ENCODE measurements at places on chromosomes 4 and X. TPM values are rescaled to one million over a fixed set of nuclear protein-coding genes. Genes with fewer than 3 reads are reported as not detected.

Gene BMX
- total RNA-seq = not detected

Gene NLGN4X
- 0.12 TPM for total RNA-seq

Gene GPR50
- total RNA-seq = not detected

Gene ARX
- total RNA-seq = not detected

DNA sequence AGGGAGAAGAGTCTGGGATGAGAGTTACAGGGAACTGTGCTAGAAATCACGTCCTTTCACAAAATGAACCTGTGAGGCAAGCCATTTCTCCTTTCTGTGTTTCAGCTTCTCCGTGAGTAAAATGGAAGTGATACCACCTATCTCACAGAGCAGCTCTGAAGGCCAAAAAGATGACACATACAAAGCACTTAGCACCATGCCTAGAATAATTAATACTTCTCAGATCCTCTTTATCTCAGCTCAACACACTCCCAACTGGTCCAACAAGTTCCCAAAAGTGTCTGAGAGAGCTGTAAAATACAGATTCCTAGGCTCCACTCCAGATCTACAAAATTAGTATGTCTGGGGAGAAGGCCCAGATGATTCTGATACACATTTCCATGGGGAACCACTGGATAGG, 38.3 kb downstream of the LHFPL1 start:
- DNase-seq = no peak

DNA sequence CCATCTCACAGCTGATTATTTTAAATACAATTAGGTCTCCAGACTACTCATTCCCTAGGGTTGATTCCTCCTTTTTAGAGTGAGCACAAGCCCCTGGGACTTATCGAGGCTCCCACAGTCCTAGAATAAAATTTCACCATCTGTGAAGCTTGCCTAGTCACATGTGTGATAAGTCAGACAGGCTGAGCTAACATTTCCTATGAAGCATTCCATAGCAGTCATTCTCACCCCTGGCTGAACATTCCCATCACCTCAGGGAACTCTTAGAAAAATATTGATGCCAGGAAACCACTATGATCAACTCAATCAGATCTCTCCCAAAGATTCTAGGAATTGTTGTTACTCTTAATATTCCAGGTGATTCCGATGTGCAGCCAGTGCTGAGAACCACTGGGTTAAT, 37.7 kb downstream of the ARHGEF9 start:
- no peak for DNase-seq

GRCh38 chrX:119132316-119132715, 4.7 kb upstream of the KIAA1210 start:
- DNase-seq = no peak

- no peak for DNase-seq
These were observed 549.1 kb upstream of the EPHA5 start for GRCh38 chr4:66219401-66219800.

- no peak for DNase-seq
These were observed 14.1 kb upstream of the SYTL4 start for GRCh38 chrX:100745806-100746537.

GRCh38 chrX:148632444-148632843, 132.0 kb downstream of the AFF2 start:
- DNase-seq = no peak

DNA sequence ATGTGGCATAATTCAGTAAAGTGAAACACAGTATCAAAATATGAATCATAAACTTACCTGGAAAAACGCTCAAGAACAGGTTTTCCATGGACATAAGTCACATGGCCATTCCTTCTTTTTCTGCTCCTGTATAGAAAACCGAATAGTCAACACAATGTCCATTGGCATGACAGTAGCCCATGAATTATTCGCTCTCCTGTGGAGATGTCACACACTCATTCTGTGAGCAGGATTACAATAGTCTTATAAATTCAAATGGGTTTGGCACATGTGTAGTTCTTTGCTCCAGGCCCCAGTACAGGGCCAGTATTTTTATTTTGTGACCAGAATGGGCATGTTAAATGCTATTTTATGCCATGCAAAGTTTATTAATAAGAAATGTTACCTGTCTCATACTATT, 15.1 kb upstream of the CXCL13 start:
- no peak for DNase-seq

DNA sequence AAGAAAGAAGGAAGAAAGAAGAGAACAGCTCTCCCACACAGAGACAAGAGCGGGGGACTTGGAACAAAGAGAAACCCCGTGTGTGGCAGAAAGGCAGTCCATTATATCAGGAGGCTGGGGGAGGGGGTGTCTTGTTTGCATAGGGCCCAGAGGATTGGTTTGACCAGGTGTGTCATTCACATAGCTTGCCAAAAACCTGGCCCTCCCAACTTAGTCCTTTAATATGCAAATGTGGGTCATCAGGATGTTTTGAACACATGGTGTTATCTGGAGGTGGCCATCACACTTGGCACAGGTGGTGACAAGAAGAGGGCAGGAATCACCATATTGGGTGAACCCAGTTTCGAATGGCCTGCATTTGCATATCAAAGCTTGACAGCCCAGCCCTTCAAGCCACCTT, 111.7 kb downstream of the LINC00632 start:
- DNase-seq = no peak
